ENCODE measurements at places on chromosomes 6 and 20. TPM values are rescaled to one million over a fixed set of nuclear protein-coding genes. Genes with fewer than 3 reads are reported as not detected.

GRCh38 chr20:11018668-11019170 is 344.9 kb upstream of the JAG1 start:
- no peak for DNase-seq

DNA sequence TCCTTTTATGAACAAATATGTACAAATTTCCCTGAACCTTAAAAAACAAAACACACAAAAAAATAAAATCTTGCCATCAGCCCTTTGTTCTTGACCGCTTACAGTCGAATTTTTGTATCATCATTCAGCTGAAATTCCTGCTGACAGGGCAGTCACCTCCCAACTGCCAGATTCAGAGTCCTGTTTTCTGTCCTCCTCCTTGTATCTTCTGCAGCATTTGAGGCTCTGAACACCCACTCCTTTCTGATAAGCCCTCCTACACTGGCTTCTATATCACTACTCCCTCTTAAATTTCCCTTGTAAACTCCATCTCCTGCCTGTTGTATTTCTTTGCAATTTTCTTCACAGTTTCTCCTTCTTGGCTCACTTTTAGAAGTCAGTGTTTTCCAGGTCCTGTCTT is 77.8 kb upstream of the CCN6 start:
- DNase-seq: no peak

The HLA-DPA1 gene
- total RNA-seq: 4.4 TPM

The SEMG2 gene
- not detected for total RNA-seq

The ZC3H12D gene
- 0.48 TPM for total RNA-seq

The ID1 gene
- 437 TPM for total RNA-seq

The SIRPD gene
- total RNA-seq: 0.68 TPM

The FOXS1 gene
- 0.24 TPM for total RNA-seq

All from RPMI7951 (cell line).